ENCODE measurements at places on chromosomes 5 and 9.

GRCh38 chr5:80976985-80977384, 16.8 kb downstream of the RASGRF2 start:
- DNase-seq = no peak

- DNase-seq = peak; percentile 54
These were observed 47.5 kb downstream of the DAB2IP start for GRCh38 chr9:121698627-121699570.

GRCh38 chr5:146751054-146751453, 127.5 kb downstream of the PPP2R2B start:
- peak; percentile 25 for DNase-seq

DNA sequence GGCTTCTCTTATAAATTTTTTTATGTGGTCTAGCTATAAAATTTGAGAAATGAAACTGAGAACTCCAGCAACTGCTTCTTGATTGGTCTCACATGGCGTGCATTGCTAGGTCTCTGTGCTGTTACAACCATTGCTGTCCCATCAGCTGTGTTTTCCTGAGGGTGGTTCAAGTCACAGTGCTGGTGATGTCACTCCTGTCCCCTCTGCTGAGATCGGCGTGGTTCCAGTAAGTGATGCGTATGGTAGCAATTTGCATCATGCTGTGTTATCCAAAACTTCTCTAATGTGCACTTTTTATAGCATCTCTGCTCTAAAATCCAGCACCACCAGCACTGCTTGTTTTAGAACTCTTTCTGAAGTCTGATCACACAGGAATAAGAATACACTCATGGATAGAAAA, 112.6 kb upstream of the ZNF608 start:
- DNase-seq = no peak

DNA sequence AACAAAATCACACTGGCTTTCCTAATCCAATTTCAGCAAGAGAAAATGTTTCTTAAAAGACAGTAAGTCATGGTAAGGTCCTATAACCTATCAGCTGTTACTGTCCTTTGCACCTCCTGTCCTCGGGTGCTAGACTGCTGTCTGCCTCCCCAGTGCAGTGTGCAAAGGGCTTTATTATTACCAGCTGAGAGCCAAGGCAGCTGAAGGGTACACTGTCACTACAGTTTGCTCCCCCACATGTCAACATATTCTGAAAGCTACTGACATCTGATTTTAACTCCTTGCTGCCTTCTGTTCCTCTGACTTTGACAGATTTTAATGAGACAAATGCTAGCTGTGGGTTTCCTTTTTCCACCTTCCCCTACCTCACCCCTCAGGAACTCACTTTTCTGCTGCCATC, 389.4 kb upstream of the SLC24A2 start:
- no peak for DNase-seq

GRCh38 chr5:14270209-14270702, 127.1 kb downstream of the TRIO start:
- peak; percentile 56 for DNase-seq

DNA sequence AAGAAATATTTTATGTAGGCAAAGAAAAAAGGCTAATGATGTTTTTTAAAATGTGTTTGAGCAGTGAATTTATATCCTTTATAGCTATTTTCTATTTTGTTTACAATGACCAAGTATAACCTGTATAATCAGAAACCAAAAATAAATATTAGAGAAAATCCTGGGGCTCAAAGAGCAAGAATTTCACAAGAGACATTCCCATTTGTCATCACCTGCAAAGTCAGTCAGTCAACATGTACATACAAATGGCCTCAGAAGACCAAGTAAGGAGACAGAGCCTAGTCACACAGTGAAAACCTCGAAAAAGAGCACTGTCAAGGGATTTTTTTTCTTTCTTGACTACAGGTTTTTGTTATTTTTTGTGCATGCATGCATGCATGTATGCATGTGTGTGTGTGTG, 231.4 kb downstream of the GLIS3 start:
- no peak for DNase-seq

- peak; percentile 96 for DNase-seq
These were observed 157.1 kb downstream of the PBX3 start for GRCh38 chr9:125904155-125904851.

- no peak for DNase-seq
These were observed 132.9 kb upstream of the ANKH start for GRCh38 chr5:15004506-15004905.

GRCh38 chr5:88889189-88890069, 6.4 kb upstream of the MEF2C start:
- DNase-seq = peak; percentile 58

DNA sequence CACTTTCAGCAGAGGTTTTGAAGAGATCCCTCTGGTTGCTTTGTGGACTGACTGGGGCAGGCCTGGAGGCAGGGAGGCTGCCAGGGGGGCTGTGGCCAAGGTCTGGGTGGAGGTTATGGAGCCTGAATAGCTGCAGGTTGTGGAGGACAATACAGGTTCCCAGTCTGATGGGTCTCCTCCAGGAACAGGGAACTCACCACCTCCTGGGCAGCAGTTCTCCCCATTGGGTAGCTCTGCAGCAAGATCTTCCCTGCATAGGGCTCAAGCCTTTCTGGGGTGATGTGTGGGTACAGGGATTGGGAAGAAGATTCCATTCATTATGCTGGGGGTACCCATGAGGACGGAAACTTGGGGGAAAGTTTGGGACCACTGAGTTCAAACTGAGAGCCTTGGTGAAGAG, 6.8 kb downstream of the AQP3 start:
- no peak for DNase-seq

- no peak for DNase-seq
These were observed 80.8 kb upstream of the PIK3R1 start for GRCh38 chr5:68134669-68135313.

- no peak for DNase-seq
These were observed 817.8 kb downstream of the MTRR start for GRCh38 chr5:8686707-8687106.

All from NCI-H1092 treated with DMSO at 0.1 percent for 48 hours (cell line).